Caudate nucleus (tissue), 63 donors: ENCODE measurements at places on chromosomes 5 and 9.
A peak's percentile ranks its signal among the peaks of the same experiment; 100 is the strongest.

- no peak for DNase-seq
These were observed 1068.6 kb downstream of the TAF11L14 start for GRCh38 chr5:18702821-18703220.

DNA sequence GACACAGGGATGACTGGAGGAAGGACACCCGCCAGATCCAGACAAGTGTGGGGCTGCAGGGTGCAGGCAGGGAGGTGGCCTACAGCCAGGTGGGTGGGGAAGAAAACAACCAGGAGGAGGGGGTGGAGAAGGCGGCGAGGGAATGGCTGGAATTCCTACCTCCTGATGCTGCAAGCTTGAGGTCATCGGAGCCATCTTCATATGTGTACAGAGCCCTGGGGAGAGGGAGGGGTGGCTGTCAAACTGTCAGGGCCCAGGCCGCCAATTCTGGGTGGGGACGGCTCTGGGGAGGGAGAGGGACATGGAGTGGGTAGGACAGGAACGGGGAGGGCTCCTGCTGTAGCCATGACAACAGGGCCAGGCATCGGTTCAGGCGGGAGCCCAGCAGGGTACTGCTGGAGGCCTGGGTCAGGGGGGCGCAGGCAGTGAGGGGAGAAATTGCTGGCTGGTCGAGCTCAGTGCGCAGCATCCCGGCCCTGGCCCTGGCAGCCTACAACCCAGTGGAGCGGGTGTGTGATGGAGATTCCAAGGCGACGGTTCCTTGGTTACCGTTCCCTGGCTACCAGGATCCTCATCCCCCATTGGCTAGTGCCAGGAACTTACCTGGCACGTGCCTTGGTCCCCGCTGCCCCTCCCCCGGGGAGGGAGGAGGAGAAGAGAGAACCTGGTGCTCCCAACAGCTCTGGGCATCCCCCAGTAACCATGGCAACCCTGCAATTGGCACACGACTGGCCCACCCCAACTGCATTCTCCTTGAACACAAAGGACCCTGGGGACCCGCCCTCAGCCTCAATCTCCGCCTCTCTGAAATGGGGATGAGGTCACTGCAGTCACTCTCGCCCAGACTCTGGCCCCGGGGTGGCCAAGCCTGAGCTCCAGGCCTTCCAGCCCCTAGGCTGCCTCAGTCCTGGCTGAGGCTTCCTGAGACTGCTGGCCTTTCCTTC lies 4.5 kb downstream of the DBN1 start:
- no peak for DNase-seq

DNA sequence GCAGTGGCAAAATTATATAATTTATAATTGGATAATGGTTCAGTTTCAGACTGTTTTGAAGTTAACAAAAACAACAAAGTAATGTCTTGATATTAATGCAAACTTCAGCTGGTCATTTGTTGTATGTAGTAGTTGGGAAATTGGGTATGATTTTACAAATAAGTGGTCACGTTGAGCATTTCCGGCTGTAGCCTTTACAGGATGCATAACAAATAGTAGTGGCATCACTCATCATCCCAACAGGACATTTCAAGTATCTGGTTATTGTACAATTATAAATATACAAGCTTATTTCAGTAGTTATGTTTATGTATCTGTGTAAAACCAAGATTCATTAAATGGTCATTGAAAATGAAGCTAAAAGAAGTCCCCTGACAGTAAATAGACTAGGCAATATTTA lies 72.9 kb downstream of the SMIM15 start:
- DNase-seq, result no peak

DNA sequence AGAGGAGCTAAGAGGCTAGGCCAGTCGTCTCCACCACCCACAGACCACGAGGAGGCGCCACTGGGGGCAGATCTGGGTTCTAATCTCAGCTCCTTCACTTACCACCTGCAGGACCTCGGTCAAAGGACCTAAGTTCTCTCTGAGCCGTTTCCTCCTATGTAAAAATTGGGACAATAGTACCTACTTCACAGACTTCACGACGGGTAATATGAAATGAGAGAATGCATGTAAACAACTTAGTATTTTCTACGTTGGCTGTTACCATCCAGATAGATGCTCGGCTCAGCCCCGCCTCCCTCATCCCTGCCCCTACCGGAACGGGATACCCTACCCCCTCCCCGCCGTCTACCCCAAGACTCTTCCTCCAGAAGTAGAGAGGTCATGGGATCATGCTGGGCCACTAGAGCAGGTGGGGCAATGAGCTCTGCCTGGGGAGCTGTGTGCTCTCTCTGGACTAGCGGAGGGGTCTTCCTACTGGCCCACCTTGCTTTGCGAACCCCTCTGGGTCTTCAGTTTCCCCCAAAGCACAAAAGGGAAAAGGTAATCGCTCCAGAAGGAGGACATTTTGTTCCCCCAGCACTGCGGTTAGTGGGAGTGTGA lies 541 bp downstream of the GNPDA1 start:
- peak; percentile 28 for DNase-seq

DNA sequence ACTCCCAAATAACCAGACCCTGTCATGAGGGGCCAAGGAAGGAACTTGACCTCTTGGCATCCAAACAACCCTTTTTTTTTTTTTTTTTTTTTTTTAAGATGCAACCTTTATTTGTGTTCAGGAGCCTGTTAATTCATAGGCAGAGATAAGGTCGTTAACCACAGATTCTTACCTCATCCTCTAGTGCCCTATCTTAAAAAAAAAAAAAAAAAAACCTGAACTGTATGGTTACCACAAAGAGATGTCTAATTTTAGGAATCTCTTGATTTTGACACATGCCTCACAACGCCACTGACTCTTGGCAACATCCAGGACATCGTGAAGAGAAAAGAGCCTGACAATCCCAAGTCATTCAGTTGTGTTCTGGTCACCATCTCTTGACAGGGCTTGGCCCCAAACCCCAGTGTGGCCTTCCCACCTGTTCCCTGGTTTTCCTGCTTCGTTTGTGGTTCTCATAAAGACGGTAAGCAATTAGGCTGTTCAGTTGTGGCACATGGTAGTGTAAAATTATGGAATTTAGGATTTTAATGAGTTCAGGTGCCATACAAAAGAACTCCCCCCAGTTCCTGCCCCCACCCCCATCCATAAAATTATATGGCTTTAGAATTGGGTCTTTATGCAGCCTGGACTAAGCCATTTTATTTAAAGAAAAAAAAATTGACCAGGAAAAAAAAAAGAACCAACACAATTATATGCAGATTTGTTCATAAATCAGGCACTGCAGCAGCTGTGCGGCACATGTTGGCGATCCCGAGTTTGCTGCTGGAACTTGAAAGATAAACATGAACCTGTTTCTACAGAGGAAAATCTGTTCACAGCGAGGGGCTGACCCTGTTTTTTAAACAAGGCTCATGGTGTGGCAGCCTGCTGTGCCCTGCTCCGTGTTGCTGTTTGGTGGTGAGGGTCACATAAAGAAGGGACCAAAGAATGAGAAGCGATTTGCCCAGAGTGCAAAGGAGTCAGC lies 267.8 kb upstream of the CLINT1 start:
- DNase-seq, result no peak

DNA sequence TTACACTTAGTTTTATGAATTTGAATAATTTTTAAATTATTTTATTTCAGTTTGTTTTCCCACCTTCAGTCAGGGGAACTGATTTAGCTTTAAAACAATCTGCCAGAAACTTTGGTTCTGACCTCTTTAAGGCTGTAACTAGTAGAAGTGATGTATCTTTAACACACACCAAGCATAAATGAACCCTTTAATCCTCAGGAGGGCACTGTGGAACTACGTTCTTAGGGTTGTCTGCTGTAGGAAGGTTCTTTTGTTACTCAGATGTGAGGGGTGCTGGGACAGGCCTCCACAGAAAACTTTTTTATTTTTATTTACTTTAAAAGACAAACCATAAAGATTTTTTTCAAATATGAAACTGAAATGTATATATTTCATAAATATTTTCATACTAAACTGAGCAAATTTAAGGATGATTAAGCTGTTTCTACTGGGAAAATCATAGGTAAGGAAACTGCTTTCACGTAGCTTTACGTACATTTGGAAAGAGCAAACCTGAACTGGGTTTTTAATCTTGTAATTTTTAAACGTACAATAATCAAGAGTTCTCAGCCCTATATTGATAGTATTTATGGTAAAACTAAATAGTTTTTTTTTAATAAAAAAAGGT lies 5.3 kb downstream of the KLF4 start:
- DNase-seq, result no peak
